Activated T-helper 2 cell treated with anti-CD3 and anti-CD28 coated beads, Interferon-gamma antibody, Interleukin-2, Interleukin-4, amounts not matched to agents 10 μg/mL and 5 μg/mL and 100 μg/mL, durations not matched to agents 14 hours and 24 hours and 36 hours (primary cell): ENCODE measurements at places on chromosomes 12 and 14. TPM values are rescaled to one million over a fixed set of nuclear protein-coding genes. Genes with fewer than 3 reads are reported as not detected.

DNA sequence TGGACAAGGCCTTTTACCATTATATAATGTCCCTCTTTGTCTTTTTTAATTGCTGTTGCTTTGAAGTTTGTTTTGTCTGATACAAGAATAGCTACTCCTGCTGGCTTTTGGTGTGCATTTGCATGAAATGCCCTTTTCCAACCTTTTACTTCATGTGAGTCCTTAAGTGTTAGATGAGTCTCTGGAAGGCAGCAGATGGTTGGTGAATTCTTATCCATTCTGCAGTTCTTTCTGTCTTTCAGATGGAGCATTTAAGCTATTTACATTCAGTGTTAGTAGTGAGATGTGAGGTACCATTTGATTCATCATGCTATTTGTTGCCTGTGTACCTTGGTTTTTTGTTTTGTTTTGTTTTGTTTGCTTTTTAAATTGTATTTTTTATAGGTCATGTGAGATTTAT, 208.3 kb downstream of the GPHN start:
- DNase-seq = no peak

DNA sequence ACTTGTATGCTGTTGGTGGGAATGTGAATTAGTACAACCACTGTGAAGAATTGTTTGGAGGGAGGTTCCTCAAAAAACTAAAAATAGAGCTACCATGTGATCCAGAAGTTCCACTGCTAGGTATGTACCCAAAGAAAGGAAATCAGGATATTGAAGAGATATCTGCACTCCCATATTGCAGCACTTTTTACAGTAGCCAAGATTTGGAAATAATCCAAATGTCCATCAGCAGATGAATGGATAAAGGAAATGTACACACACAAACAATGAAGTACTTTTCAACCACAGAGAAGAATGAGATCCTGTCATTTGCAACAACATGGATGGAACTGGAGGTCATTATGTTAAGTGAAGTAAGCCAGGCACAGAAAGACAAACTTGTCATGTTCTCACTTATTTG, 25.9 kb downstream of the TIGAR start:
- no peak for DNase-seq

DNA sequence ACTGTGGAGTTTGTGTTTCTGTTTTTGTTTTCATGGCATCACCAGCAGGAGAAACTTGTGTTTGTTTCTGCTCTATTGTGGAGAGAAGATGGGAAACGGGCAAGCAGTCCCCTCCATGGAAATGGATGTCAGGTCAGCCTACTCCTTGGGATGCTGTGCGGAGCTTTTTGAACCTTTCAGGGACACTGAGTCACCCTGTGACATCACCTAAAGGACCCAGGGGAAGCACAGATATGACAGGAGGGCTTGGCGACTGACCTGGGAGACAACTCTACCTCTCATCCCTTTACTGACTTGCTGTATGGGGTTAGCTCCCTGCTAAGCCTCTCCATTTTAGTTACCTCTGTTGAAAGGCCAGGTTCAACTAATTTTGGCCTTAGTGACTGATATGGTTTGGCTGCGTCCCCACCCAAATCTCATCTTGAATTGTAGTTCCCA, 706.9 kb upstream of the TMEM132C start:
- DNase-seq = no peak

GRCh38 chr14:101029668-101030290, 126.3 kb upstream of the RTL1 start:
- no peak for DNase-seq

GRCh38 chr14:34018564-34019244, 67.8 kb upstream of the EGLN3 start:
- peak; percentile 9 for DNase-seq

DNA sequence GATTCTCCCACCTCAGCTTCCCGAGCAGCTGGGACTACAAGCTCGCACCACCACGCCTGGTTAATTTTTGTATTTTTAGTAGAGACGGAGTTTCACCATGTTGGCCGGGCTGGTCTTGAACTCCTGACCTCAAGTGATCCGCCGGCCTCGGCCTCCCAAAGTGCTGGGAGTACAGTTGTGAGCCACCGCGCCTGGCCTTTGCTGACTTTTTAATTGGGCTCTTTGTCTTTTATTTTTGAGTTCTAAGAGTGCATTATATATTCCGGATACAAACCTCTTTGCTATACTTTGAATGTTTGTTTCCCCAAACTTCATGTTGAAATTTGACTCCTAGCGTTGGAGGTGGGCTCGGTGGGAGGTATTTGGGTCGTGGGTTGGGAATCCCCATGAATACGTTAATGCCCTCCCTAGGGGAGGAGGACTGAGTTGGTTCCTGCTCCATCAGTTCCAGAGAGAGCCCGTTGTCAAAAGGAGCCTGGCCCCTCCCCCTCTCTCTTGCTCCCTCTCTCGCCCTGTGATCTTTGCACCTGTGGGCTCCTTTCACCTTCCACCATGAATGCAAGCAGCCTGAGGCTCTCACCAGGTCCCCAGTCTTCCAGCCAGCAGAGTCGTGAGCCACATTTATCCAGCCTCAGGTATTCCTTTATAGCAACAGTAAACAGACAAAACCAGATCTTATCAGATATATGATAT, 103.2 kb upstream of the EVL start:
- DNase-seq = no peak

DNA sequence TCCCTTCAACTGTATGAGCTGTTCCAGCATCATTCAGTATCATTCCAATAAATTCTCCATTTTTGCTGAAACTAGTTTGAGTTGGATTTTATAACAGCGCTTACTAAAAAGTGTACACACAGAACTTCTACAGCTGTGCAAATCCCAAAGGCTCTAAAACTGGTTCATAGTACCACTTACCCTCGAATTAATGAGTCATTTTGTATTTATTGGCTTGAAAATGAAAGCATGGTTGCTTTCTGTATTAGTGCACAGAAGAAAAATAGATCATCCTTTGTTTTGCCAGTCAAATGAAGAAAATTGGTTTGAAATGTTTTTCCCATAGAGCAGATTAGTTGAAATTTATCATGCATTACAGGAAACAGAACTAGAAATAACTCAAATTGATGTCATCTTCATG, 268.3 kb upstream of the CPNE8 start:
- no peak for DNase-seq

DNA sequence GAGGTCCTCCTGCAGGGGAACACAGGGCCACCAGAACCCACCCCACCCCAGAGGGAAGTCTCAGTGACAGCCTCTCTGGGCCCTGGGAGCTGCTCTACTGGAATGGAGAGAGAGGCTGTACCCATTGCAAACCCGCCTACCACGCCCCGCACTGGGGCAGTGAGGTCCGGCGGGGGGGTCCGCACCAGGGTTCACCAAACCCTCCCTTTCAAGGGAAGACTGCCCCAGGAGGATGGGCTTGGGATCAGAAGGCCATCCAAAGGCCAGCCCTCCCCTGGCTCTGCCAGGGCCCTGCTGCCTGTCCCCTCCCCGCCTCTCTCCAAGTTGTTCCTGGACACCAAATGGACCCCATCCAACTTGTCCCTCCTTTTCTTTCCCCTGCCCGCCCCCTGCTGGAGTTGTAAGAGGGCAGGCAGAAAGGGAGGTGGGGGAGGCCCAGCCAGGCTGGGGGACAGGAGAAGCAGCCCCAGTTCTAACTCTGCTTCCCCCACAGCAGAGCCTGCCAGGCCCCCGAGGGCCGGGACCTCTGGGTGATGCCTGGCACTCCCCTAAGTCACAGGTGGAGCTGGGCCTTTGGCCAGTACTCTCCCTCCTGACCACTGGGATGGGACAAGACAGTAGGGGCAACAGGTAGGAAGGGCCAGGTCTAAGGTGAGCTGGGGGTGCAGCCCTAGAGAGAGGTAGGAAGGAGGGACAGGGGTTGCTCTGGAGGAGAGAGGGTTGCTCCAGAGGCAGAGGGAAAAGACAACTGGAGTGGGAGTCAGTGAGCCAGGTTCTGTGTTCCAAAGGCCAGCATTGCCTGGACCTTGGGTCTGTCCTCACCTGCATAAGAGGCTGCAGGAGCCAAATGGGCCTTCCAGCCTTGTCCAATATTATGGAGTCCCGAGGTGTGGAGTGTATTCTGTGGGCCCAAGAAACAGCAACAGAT, 3.2 kb upstream of the DIO3 start:
- no peak for DNase-seq

- DNase-seq = no peak
Observed at GRCh38 chr14:99548255-99548654, 55.8 kb downstream of the CCDC85C start.

GRCh38 chr14:92380582-92380981, 57.6 kb downstream of the SLC24A4 start:
- DNase-seq = no peak

DNA sequence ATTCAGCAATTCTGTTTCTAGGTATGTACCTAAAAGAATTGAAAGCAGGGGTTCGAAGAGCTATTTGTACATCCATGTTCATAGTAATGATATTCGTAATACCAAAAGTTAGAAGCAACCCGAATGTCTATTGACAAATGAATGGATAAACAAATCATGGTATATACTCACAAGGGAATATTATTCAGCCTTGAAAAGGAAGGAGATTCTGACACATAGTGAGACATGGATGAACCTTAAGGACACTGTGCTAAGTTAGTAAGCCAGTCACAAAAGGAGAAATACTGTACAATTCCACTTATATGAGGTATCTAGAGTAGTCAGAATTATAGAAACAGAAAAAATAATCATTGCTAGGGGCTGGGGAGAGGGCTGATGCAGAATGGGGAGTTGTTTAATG, 4.4 kb upstream of the FBXL14 start:
- DNase-seq = no peak

The PLXNC1 gene
- total RNA-seq = 6.6 and 7.2 TPM in 2 replicates

The TXNDC16 gene
- total RNA-seq = 4.7 and 5.2 TPM in 2 replicates

GRCh38 chr14:35752380-35752779, 56.7 kb downstream of the RALGAPA1 start:
- no peak for DNase-seq

The FAM186B gene
- total RNA-seq = 0.30 and 0.37 TPM in 2 replicates

GRCh38 chr12:45427042-45427441, 211.1 kb downstream of the ANO6 start:
- no peak for DNase-seq

DNA sequence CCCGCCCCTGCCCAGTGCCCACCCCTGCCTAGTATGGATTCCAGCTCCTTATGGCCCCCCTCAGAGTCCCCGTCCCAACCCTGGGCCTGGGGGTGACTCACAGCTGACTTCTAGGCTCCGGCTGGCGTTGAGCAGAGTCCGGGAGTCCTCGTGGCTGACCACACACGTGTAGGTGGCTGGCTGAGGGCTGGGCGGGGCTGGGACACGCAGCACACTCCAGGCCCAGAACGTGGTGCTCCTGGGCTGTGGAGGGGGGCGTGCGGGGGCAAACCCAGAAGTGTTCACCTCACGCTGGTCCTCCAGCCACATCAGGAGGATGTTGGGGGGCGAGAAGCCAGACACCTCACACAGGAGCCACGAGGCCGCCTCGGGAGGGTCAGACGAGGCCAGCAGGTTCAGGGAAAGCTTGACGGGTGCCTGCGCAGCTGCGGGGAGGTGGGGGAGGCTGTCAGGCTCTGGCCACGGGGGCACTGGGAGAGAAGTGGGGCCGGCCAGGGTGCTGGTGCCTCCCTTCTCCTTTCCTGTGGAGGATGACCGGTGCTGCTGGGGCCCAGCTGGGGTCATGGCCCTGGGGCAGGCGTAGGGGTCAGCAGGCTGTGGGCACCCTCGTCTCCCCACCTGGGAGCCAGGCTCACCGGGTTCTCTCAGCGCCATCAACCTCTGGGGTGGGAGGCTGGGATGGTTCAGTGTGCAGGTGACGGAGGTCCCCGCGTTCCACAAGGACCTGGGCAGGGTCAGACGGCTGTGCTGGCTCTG, 314.1 kb downstream of the TMEM121 start:
- DNase-seq = peak; percentile 6

The ISCU gene
- 62.9 and 63.5 TPM in 2 replicates for total RNA-seq

The GARIN6 gene
- not detected in 2 replicates for total RNA-seq

The EML5 gene
- total RNA-seq = 0.39 and 0.55 TPM in 2 replicates

GRCh38 chr12:116392061-116392460, 114.6 kb upstream of the MED13L start:
- no peak for DNase-seq

DNA sequence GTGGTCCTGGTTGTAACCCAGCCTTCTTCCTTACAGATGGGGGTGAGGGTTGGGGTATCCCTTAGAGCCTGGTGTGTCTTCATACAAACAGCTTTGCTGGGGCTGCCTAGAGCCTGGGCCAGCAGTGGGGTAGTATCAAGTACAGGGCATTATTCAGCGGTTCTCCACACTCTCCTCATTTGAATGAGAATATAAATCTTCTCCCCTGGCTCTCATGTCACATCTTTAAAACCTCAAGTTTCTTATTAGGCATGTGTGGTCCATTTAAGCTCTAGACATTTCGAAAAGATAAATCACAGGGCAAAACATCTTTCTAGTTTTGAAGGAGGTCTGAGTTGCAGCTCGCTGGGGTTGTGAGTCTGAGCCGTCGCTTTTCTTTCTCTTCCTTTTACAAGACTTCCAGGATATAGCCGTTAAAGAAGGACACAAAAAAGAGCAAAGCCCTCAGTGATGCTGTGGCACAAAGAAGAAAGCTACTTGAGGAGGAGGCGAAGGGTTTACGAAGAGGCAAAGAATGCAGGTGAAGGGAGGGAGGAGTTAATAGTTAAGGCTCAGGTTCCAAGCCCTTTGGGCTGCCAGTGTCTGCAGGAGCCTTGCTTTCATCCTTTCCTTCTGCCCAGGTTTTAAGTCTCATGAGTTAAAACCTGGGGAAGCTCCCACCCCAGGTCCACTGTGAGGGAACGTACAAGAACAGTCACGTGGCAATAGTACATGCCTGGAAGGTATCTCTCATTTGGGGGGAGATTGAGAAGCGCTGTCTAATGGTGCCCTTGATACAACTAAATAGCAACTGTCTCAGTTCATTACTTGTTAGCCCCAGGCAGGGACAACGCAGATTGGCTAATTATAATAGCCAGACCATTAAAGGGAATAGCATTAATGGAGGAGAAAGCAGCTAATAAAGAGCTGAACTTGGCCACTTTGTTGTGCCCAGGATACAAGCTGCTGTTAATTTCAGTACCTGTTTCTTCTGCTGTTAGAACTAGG, 94.2 kb downstream of the ETV6 start:
- no peak for DNase-seq

- DNase-seq = no peak
Observed at GRCh38 chr12:79737875-79738718, 47.3 kb upstream of the PAWR start.

The IFNG-AS1 gene
- not detected in 2 replicates for total RNA-seq

DNA sequence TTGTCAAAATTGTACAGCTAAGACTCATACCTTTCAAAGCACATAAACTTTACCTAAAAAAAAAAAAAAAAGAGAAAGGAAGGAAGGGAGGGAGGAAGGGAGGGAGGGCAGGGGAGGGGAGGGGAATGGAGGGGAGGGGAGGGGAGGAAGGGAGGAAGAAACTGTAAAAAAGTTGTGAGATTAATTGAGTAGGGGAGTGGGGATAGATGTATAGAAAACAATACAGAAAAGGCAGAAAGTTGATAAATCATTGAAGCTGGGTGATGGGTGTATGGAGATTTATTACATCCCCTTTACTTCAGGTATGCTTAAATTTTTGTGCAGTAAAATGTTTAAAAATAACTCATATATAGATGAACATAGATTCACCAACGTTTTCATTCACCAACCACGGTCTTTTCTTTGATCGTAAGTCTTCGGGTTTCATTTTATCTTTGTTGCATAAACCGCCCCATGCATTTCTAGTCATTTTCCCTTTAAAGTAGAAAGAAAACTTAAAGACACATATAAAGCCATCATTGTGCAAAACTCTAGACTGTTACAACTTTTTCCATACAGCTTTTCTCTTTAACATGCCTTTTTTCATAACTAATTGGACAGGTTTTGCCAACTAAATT, 191.2 kb upstream of the KRR1 start:
- DNase-seq = no peak

GRCh38 chr12:30829876-30830275, 75.1 kb upstream of the CAPRIN2 start:
- no peak for DNase-seq

- DNase-seq = no peak
Observed at GRCh38 chr14:89000007-89000942, 175.8 kb downstream of the TTC8 start.
